Pulmonary artery endothelial cell (primary cell): ENCODE measurements at places on chromosomes 7 and 10.

GRCh38 chr10:132554991-132555647 is 17.5 kb downstream of the INPP5A start:
- DNase-seq: no peak

GRCh38 chr7:1742555-1743303 is 72.7 kb downstream of the ELFN1 start:
- DNase-seq: no peak

DNA sequence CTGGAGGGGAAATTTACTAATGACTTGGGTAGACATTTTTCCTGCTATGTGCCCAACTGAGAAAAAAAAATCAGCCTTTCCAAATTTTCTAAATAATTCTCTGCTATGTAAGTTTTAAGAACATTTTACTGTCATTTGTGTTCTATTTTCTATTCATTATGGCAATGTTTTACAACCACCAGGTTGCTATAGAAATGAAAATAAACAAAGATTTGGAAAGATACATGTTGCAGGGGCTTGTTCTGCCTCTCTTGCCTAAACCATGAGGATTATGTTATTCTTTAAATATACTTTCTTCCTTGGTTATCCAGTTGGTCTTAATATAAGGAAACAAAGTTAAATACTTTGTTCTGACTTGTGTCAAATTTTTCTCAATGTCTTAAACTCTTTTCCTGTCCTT is 257.2 kb downstream of the TWIST1 start:
- no peak for DNase-seq

- no peak for DNase-seq
Measured at GRCh38 chr10:10967581-10968256, 50.0 kb upstream of the CELF2 start.
